ENCODE measurements at places on chromosomes 16 and 17.

DNA sequence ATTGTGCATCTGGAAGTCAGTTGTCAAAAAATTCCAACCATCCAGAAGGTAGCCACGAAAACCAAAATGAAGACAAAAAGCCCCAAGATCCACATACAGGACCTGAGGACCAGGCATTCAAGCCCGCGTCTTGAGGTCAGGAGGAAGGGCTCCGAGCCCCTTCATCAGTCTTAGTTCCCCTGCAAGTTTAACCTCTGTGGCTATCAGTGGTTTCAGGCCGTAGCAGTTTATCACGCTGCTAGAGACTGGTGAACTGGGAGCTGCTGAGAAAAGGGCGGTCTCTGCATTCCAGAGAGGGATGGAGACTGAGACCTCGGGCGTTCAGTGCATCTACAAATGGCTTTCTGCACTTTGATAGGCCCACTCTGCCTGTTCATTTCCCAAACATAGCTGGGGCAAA lies 70.6 kb downstream of the IRF8 start:
- no peak for DNase-seq

GRCh38 chr16:48067388-48067787 lies 88.4 kb downstream of the ABCC12 start:
- DNase-seq = no peak

- DNase-seq = no peak
Measured at GRCh38 chr17:49379926-49380325, 17.9 kb upstream of the ZNF652 start.

DNA sequence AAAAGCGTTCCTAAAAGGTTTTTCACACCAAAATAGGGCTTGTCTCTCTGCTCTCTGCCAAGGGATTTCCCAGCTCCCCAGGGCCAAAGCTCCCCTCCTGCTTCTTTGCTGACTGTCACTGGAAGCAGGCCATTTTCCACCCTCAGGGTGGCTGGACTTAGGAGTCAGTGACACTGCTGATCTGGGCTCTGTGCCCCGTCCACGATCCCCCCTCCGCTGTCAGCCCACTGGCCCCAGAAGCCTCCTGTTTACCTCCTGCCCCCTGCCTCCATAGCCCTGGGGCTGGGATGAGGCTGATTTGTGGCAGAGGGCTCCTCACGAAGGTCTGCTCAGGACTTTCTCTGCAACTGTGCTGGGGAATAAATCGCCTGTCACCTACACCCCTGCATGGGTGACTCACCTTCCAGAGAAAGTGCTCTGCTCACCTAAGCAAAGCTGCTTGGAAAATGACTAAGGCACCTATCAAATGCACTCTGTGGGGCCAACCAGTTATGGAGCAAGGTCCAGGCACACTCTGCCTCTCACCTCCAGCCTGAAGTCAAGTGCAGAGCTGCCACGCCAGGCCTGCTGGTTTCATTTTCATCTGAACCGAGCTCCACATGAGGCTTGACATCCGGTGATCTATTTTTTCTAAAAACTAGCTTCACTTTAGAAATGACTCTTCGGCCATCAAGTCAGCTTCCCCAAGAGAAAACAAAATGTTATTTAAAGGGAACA lies 4.9 kb downstream of the MAP3K14 start:
- no peak for DNase-seq

DNA sequence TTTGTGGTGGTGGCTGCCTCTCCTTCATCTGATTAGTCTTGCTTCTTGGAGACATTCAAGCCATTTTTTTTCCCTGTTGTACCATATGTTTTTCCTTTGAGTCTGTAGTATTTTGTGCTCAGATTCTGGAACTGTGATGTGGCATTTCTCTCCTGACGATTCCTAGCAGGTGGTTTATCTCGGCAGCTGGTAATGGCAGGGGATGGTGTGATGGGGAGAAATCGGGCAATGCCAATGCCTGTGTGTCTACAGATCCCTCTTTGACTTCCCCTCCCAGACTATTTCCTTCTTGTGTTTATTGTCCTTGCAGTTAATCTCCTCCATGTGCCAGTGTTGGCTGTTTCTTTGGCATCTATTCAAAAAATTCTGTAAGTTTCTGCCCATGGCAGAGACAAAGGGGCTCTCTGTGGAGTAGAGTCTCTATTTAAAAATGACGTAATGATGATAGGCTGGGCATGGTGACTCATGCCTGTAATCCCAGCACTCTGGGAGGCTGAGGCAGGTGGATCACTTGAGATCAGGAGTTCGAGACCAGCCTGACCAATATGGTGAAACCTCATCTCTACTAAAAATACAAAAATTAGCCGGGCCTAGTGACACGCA lies 90.2 kb upstream of the ERCC4 start:
- no peak for DNase-seq

DNA sequence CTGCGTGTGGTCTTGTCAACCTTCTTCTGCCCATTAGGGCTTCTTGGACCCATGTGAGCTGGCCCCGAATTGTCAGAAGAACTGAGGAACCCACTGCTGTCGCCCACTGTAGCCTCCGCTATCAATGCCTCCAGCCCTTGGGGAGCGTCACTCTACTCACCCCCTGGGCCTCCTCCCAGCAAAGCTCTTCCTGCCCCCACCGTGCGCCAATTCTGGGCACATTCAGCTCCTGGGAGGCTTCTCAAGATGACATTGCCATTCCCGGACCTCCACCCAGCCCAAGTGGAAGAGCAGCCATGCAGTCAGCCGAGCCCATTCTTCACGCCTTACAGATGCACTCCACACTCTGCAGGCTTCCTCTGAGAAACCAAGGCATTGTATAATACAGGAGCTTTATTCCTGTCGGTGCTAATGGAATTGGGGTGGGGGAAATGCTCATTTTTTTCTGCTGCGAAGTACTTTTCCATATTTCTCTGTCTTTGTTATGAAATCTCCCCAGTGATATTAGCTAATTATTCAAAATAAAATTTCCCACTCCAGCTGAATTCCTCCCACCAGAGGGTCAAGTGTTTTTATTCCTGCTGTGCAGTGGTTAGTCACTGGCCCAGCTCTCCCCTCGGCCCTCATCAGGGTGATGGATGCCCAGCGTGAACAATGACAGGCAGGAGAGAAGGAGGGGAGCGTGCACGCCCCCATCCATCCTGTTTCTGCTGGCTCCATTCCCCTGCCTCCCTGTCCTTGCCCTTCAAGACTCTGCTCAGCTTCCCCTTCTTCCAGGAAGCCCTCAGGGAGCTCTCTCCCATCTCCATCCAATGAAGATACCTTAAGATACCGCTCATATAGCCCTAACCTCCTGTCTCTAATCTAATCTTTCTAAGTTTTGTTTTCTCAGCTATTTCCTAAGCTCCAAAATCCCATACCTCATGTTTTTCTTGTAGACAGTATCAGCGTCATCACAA lies 87.7 kb downstream of the C16orf95 start:
- DNase-seq = no peak

GRCh38 chr16:56195151-56195550 lies 3.9 kb downstream of the GNAO1 start:
- no peak for DNase-seq

DNA sequence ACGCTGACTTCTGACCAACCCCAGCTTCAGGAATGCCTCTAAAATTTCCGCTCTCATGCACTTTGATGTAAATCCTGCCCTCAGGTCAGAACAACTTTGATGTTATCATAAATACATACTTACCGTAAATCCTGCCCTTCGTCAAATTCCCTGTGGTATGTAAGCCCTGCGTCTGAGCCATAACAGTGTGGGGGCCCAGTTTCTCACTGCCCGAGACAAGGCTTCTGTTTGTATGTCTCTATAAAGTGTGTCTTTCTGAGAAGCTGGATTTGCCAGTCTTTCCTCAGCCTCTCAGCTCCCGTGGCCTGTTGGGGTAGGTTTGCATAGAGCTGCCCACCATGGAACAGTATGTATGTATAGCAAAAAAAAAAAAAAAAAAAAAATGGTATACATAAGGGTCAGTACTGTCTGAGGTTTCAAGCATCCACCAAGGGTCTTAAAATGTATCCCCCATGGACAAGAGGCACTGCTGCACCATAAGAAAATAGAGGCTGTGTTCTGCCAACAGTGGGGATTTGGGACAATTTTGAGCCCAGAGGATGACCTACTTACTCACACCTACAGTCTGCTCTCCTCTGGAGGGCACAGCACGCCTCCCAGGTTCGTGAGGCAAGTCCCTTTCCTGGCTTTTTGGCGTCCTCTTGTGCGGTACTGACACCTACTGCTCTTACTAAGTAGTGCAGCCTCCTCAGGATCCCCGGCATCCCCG lies 17.5 kb downstream of the PRMT7 start:
- peak; percentile 35 for DNase-seq
